ENCODE measurements at places on chromosomes 7 and 10. TPM values are rescaled to one million over a fixed set of nuclear protein-coding genes. Genes with fewer than 3 reads are reported as not detected.

DNA sequence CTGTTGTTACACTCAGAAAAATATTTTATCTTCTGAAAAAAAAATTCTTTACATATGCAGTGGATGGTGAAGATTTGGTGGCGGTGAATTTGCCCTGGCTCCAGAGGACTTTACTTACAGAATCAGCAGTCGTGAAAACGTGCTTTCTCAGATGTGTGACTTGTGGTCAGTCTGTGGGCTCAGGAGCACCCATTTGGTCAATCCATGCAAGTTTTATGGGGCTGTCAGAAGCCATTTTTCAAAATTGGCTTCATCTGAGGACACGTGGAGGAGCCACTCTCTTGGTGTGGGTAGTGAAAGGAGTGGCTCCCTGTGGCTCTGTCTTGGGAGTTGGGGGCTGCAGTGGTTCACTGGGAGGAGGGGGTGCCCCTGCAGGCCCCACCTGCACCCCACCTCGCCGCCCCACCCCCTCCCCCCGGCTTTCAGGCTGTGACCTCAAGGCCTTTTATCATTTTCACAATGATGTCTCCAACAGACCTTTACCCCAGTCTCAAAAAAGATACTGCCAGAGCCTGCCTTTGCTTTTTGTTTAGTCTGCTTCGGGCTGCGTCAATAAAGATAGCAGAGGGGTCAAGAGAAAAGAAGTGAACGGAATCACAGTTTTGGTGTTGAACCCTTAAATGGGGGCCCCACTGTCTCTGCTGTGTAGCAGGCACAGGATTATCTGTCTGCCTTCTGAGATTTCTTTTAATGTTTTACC is 137.4 kb downstream of the MGMT start:
- DNase-seq, result no peak

DNA sequence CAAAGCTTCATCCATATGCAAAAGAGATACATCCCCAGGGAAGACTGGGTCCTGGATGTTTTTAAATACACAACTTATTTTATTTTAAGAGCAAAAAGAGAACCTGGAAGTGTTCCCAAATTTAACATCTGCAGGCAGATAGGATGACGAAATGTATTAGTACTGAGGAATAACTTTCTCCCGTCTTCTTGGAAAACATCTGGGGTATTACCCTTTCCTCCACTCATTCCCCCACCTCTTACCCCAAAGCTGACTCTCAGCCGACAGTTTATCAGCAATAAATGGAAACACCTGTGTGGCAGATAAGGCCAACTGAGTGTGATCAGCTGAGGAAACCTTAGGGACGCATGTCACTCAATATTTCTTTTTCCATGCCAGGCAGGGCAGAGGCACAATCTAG is 435.6 kb upstream of the NPVF start:
- DNase-seq, result no peak

GRCh38 chr10:68560186-68560942 is at the start of gene TET1:
TET1 (plus strand) TSS chr10:68560337; CDS start chr10:68572339, 12,002 bp downstream.
- DNase-seq, result no peak

DNA sequence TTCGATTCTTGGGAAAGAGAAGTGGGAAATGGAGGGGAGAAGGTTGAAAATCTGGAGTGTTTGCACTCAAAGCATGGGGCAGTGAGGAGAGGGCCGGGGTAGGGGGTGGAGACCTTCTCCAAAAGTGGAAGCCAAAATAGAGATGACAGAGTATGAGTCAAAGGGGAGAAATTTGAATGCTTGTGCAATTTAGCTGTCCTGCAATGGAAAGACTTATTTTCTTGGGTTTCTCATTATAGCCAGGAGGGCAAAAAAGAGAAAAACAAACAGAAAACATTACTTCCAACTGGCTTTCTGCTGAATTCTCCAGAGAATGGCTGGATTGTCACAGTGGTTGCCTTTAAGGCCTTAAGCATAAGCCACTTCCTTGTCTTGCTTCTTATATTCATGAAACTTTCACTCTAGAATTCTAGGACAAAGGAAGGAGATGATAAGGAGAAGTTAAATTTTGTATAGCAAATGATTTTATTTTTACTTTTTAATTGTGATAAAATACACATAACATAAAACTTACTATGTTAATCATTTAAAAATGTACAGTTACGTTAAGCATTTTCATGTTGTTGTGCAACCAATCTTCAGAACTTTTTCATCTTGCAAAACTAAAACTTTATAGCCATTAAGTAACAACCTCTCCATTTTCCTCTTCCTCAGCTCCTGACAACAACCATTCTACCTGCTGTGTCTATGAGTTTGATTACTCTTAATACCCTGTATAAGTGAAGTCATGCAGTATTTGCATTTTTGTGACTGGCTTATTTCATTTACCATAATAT is 100.2 kb downstream of the GPR85 start:
- DNase-seq, result no peak

The BEND7 gene
- total RNA-seq, result 16.2 TPM

The CNPY1 gene
- total RNA-seq, result not detected

DNA sequence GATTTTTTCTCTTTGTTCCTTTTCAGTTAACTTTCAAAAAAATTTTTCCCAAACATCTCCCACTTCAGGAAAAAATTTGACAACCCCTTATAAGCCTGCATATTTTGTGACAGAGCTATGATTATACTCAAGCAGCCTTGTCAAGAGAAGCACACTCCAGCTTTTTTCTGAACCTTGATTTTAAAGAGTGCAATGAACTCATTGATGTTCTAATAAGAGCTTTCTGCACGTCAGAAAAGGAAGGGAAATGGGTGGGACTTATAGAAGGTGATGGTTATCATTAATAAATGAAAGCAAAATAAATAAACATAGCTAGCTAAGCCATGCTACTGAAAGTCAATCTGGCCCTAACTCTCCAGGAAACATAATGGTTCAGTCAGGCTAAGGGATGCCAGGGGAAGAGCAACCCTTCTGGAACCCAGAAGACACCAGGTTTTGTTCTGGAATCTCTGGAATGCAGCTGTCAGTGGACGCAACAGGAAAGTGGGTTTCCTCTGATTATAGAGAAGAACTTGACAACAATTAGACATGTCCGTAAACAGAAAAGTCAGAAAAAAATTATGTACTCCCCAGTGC is 76.1 kb downstream of the NHLRC2 start:
- DNase-seq, result no peak

The GFRA1 gene
- total RNA-seq, result 57.7 TPM

DNA sequence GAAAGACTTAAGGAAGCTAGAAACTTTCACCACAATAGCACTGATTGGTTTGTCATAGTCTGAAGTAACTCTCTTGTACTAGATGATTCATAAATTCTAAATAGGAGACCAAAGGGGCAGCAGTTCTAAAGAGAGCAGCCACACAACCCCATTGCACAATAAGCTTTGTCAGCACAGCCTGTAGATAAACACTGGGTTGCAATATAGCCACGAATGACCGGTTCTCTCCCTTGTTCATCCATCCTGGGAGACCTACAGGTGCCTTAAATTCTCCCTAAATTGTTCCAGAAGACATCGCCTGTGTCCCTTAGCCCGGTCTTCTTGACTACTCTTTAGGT is 167.0 kb downstream of the SNX13 start:
- no peak for DNase-seq

GRCh38 chr10:132879408-132880127 is 62.8 kb downstream of the CFAP46 start:
- DNase-seq, result no peak

- no peak for DNase-seq
Measured at GRCh38 chr7:12062062-12062461, 149.0 kb upstream of the TMEM106B start.

DNA sequence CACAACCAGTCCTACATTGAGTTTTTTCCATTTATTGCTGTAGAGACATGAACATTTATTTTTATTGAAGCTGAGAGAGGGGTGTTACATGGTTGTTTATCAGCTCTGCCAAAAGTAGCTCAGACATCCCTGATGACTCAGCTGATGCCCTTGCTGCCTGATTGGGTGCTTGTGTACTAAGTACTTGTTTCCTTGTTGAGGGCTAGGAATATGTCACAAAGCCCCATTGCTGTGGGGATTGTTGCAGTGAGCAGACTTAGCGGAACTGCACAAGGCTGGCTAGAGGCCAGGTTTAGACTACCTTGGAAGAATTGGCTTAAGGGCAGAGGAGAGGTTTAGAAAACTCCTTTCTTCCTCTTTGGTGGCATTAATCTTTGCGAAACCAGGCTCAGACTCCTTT is 110.6 kb downstream of the AUTS2 start:
- no peak for DNase-seq

DNA sequence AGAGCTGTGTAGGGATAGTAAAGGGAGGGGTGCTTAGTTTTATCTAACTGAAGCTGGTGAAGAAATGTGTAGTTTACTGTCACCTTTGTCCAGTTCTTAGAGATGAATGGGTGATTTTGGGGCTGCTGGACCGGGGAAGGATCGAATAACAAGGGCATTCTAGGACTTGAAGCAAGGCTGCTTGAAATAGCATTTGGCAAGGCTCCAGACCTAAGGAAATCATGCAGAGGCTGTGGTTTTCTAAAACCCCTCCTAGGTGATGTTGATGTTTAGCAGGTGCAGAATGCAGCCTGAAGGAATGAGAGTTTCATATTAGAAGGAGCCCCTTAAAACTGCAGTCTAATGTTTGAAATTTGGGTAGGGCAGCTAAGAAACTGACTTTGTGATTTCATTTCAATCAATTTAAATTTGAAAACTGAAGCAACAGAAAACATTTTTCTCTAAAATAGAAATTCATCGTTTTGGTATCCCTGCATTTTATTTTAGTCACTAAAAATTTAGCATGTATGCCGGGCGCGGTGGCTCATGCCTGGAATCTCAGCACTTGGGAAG is 68.5 kb downstream of the TET1 start:
- no peak for DNase-seq

DNA sequence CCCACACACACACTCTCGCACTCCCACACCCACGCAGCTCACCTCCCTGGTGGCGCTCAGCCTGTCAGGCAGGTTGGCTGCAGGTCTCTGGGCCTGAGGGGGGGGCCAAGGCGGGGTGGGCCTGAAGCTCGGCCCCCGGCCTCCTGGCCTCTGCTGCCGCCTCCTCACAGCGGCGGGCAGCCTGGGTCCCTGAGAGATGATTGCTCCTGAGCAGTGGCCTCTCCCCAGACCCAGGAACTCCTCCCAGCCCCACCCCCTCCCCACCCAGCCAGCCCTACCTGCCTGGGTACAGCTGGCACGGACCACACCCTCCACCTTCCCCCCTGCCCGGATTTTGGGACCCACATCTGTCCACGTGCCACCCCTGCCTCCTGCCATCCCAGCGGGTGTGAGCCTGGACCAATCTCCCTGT is 4.6 kb upstream of the TMEM184A start:
- DNase-seq, result no peak

The CYTH3 gene
- 29.5 TPM for total RNA-seq

The CBLL1 gene
- total RNA-seq, result 24.1 TPM

GRCh38 chr10:114388275-114388674 is 16.0 kb downstream of the AFAP1L2 start:
- DNase-seq, result no peak

DNA sequence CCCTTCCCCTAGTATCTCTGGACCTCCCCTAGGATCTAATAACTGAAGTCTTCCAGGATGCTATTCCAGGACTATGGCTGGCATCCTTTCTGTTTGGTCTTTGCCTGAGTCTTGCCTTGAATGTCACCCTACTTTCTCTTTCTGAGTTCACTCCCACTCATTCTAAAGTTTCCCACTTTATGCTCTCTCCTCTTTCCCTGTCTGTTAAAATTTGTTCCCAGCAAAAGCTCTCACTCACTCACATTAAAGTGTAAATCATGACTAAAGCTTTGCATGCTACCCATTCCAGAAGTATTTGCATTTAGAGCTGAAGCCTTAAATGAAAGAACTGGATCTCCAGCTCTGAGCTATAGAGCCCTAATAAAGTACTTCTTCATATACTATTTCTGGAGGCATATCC is 42.1 kb upstream of the RAPGEF5 start:
- DNase-seq, result no peak

- no peak for DNase-seq
Measured at GRCh38 chr10:122181041-122181732, 89.9 kb upstream of the BTBD16 start.

The IL2RA gene
- total RNA-seq, result not detected

DNA sequence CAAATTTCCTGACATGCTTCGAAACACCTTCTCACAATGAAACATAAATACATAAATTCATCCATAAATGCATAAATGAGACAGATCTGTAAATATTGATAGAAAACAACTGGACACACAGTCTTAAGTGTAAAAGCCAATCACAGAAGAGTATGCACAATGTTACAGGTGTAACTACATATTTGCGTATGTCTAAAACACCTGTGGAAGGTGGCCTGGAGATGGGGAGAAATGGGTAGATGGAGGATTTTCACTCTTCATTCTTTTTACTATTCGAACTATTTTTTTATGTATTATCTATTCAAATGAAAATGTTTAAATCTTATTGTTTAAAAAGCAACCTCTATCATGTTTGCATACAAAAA is 860 bp downstream of the IQUB start:
- DNase-seq, result no peak

DNA sequence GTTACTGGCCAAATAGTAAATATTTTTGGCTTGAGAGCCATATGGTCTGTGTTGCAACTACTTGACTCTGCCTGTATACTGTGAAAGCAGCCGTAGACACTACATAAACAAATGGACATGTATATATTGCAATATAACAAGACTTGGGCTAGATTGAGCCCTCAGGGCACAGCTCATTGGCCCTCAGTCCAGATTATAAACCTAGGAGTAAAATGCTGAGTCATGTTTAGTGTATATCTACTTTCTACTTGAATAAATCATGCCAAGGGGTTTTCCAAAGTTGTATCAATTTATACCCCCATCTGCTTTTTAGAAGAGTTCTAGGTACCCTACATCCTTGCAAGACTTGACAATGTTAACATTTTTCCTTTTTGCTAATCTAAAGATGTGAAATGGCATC is 27.4 kb upstream of the POU6F2 start:
- DNase-seq, result no peak

The DMTF1 gene
- total RNA-seq, result 86.9 TPM

DNA sequence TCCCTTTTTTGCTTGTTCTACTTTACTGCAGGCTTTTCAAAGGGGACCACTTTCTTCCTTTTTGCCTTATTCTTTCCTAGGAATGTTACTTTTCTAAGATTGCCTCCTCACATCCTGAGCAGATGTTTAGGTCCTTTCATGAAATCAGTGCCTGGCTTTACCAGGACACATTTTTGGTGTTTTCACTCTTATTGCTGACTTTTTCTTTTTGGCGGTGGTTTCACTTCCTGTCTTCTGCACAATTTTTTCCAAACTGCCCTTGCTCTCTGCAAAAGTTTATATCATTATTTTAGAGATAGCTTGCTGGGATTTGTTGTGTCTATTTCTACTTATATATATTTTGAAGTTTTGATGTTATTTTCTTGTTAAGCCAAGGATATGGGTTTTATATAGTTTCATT is 332.2 kb upstream of the MTPN start:
- DNase-seq, result no peak

The TDRD1 gene
- total RNA-seq, result not detected

DNA sequence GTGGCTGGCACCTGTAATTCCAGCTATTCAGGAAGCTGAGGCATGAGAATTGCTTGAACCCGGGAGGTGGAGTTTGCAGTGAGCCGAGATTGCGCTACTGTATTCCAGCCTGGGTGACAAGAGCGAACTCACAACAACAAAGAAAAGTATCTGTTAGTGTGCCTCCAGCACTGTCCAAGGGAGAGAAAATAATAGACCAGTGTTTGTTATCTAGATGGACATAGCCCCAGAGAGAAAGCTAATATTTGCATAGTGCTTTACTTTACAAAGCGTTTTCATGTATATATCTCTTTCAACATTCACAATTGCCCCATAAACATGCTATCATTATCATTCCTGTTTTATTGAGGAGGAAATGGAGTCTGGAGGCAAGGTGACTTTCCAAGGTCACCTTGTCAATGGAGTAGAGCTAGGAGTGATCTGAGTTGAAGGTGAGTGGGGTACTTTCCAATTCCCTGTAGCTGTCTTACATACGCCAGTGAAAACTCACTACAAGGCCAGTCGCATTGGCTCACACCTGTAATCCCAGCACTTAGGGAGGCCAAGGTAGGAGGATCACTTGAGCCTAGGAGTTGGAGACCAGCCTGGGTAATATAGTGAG is 49.7 kb upstream of the KIF5B start:
- DNase-seq, result no peak

All from vagina (tissue), 2 donors.